ENCODE measurements at places on chromosomes 12 and 14.

GRCh38 chr12:53219956-53220693 lies 11.9 kb downstream of the RARG start:
- peak; percentile 50 for DNase-seq

DNA sequence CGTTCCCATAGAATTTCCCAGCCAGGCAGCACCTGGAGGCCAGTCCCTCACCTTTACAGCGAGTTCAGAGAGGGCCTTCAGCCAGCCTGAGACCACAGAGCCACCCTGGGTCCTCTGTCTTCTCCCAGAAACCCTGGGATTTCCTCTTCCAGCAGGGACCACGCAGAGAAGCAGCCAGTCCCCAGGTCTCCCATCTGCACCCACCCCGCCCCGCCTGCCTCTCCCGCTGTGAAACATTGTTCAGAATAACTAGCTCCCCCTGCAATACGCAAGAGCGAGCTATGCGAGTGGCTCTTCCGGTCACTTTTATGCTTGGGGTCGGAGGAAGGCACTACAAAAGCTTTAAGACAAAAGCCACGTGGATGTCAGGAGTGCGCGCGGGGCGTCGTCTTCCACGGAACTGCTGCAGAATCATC lies 77.8 kb downstream of the SERPINA3 start:
- no peak for DNase-seq

GRCh38 chr12:111268738-111269572 lies 99.9 kb downstream of the PHETA1 start:
- no peak for DNase-seq

DNA sequence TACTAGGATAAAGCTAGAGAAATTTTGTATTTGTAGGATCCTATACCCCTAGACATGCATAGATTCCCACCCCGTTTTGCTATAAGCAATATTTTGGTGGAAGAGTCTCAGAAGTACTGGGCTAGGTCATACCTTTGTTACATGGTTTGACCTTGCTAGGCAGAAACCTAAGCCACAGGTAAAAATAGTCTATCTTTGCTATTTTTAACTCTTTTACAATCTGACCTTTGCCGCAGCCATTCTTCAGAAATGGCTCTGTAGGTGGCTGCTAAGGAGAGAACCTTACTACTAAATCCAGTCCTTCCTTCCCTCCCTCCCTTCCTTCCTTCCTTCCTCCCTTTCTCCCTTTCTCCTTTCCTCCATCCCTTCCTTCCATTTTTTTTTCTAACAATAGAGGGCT lies 242.9 kb upstream of the SEL1L start:
- no peak for DNase-seq

DNA sequence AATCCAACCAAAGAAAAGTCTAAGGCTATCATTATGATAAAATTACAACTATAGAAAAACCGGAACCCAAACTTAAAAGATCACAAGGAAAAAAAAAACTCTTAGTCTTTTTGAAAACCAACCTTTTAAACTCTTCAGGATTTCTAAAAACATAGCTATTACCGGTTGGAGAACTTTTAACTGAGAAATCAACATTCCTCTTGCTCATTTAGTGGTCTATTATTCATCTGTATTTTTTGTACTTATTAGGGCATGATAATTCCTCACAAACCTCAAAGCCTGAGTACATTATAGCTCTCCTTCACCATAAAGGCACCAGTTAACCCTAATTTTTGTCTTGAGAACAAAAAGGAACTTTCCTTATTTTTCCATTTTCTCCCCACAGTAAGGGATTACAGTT lies 10.4 kb downstream of the LUM start:
- DNase-seq = no peak

DNA sequence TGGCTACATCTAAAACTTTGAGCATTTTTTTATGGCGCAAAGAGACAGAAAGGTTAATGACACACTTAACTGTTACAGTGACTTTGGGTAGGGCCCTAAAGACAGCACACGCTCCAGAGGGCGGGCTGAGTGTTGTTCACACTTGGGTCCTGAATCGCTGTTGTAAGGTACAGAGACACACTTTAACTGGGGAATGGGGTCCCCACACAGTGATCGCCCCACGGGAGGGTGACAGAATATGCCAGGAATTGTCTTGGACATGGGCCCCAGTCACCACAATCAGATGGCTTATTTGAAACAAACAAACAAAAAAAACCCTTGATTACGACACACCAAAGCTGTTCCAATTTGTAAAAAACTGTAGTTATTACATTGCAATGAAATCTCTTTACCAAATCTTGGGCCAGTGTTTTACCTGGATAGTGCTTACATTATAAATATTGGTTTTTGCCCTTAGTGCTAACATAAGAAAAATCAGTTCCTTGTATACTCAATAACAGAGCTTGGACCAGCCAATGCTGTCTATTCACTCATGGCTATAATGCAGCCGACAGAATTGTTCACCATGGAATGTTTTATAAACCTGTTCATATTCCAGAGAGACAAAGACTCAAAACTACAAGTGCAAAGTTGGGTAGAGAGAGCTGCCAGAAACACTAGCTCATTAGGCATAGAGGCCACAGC lies 28.3 kb downstream of the KCTD10 start:
- DNase-seq = no peak

- DNase-seq = peak; percentile 49
Measured at GRCh38 chr14:65958664-65959562, 527.3 kb upstream of the CCDC196 start.

DNA sequence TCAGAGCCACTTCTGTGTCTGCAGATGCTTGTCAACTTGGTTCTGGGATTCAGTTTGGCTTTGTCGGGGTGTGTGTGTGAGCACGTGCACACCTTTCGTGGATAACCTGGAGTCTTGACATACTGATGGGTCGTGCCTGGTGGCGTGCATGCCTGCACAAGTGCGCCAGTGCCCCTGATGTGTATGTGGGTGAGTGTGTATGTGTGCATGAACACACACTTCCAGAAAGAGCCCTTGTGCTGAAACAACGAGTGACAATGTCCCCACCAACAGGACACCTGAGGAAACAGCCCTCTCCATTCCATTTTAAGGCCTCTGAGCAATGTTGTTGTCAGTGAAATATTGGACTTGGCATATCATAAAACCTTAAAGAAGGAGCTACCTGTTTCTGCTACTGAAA lies 53.9 kb downstream of the SMUG1 start:
- DNase-seq = peak; percentile 16

- no peak for DNase-seq
Measured at GRCh38 chr12:109728921-109729320, 15.3 kb downstream of the FAM222A start.

- DNase-seq = peak; percentile 53
Measured at GRCh38 chr12:58105225-58106119, 164.1 kb downstream of the ATP23 start.

- DNase-seq = no peak
Measured at GRCh38 chr14:63578300-63578699, 35.1 kb upstream of the PPP2R5E start.

GRCh38 chr12:53643232-53643979 lies 17.2 kb upstream of the ATF7 start:
- no peak for DNase-seq

DNA sequence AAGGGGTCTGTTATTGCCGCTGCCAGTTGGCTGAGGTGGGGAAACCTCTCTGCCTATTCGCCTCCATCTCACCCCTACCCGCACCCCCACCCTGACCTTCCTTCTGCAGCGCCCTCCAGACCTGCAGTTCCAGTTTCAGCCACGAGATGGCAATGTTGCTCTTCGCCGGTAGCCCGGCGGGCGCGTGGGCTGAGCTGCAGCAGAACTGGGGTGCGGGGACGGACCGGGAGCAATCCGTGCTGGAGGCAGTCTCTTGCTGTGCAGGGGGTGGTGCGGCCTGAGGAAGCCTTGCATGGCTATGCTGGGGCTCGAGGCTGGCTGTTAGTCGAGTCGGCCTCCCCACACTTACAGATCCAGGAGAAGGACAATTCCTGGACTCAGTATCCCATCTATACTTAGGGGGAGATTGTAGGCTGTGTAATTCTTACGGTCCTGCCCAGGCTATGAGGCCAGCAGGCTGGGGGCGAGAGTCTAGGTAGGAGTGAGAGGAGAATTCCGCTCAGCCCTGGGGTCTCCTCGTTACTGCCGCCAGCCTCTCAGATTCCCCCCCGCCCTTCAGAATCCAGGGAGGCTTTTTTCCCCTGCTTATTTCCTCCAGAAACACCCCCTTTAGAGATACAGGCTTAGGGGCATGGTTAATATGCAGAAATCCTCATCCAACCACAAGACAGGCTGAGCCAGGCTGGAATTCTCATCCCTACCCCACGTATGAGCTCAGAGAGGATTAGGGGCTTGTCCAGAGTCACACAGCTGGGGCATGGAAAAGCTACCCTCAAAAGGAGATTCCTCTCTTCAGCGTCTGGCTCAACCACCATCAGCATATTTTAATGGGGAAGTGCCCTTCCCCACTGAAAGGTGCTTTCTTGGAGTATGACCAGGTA lies 118.2 kb downstream of the AACS start:
- peak; percentile 78 for DNase-seq

DNA sequence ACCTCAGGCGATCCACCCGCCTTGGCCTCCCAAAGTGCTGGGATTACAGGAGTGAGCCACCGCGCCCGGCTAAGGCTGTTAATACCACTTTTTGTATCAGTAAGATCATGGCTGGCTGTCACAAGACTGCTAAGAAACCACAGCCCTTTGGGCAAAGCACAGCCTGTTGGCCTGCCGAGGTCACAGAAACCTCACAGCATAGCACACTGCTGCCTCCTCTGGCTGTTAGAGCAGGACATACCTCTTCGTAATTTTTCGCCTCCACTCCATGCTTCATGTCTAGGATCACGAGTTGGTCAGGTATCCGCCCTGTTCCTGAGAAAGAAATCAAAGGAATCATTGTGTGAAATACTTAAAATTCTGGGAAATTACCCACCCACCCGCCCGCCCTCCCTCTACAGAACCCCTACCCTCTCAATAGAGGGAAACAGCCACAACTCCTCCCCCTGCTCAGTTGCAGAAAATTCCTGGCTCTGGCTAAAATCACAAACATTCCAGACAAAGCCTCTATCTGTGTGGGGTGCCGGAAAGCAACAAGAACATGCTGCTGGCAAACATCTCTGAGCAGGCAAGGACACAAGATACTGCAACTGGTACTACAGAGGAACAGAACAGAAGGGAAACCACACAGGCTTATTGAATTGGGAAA lies 20.7 kb upstream of the NEK9 start:
- DNase-seq = peak; percentile 96

DNA sequence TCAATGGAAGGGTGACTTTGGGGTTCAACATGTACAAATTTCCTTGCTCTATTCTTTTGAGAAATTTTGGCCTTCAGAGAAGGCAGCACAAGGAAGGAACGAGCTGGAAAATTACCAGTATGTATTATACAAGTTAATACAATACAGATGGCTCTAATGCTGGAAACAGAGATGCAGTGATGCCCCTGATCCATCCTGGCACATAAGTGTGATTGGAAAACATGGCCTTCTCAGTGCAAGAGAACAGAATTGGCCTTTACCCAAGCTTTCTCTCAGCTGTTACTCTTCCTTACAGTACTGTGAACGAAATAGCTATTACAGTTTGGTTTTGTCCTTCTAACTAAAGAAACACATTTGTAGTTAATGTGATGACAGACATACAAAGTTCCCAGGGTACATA lies 102.5 kb upstream of the GPHB5 start:
- no peak for DNase-seq

- no peak for DNase-seq
Measured at GRCh38 chr14:94717808-94718207, 52.1 kb downstream of the GSC start.

DNA sequence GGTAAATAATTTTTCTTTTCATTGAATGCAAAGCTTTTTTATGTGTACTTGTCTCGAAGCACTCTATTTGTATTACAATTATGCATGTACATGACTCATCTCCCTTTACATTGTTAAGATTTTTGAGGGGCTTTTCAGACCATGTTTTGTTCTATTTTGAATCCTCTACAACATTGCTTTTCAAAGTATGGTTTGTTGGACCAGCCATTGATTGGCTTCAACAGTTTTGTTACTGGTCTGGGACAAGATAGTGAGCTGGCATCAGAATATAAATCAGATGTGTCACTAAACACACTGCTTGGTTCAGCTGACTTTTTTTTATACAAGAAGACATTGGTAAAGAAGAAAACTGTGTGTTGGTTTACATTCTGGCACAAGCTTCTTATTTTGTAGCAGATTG lies 122.3 kb downstream of the MON2 start:
- DNase-seq = peak; percentile 19

- no peak for DNase-seq
Measured at GRCh38 chr14:40447017-40447416, 1014.8 kb upstream of the FBXO33 start.

GRCh38 chr14:75295061-75295461 lies 16.4 kb downstream of the FOS start:
- peak; percentile 63 for DNase-seq

GRCh38 chr14:104794631-104794992 lies 936 bp downstream of the AKT1 start:
- peak; percentile 57 for DNase-seq

DNA sequence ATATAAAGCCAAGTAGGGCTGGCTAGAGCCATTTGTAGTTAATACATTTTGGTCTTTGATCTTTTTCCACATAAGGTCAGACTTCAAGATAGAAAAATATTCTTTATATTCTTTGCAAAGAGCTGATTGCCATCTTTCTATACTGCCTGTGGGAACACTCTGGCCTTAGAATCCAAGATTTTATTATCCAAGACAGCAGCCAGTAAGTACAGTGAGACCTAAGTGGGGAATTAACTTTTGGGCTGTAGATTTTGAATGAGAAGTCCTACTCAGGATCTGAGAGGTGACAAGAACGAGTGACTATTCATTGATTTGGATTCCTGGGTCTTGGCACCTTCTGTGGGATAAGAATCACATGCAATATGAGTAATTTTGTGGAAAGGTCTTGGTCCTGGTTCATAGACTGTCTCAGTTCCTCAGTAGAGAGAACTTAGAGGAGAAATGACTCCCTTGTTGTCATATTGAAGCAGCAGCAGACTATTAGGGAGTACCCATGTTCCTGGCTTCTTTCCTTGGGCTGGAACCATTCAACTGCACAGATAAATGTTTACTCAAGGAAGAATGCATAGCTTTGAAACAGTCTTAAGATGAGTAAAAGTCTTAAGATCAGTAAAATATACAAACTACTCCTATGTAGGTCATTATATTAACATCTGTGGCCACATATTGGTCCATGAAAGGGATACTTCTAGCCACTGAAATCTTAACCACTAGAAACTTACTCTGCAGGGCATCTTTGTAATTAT lies 353.8 kb downstream of the RAD51B start:
- DNase-seq = no peak

GRCh38 chr12:15801770-15802744 lies 12.9 kb upstream of the EPS8 start:
- no peak for DNase-seq

GRCh38 chr12:124044809-124045321 lies 71.8 kb downstream of the ZNF664 start:
- peak; percentile 57 for DNase-seq

GRCh38 chr14:39988939-39989338 lies 556.7 kb upstream of the FBXO33 start:
- no peak for DNase-seq

- DNase-seq = no peak
Measured at GRCh38 chr14:64804754-64805260, 74.9 kb downstream of the SPTB start.

GRCh38 chr14:61561657-61562276 lies 133.5 kb upstream of the HIF1A start:
- DNase-seq = peak; percentile 99
